ENCODE measurements at places on chromosomes 16 and 17.

- no peak for DNase-seq
Measured at GRCh38 chr17:7293159-7293558, 1.3 kb downstream of the YBX2 start.

GRCh38 chr17:75691801-75692626, 24.9 kb downstream of the SAP30BP start:
- no peak for DNase-seq

DNA sequence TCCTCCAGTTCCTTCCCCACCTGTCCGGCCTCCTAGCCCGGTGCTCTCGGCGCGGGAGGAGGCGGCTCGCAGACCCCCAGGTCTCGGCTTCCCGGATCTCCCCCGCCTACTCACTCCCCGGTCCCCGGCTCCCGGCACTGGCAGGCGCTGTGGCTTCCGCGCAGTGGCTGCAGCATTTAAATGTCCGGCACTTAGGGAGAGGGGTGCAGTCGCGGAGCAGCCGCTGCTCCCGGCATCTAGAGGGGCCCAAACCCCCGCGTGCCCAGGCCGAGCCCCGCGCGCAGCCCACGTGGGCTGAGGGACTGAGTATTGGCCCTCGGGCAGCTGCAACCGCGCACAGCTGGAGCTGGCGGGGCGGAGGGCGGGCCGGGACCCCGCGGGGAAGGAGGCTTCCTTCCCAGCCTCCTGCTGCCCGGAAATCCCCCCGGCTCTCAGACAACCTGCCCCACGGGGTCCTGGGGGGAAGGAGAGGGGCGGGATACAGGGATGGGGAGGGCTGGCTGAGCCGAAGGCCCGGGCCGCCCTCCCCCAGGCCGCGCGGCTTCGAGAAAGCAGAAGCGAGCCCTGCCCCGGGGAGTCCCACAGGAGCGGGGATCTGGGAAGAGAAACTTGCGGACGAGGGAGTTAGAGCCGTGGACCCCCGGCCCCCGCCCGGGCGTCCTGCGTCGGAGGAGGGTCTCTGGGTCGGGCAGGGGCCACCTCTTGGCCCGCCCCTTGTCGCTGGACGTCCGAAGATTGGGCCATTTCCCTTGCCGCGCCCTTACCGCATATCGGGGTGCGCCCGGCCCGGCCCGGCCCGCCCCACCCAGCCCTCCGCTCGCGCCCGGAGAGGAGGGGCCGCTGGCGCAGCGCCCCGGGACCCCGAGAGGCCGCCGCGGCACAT, at the start of gene MMP25:
MMP25 (plus strand) TSS at position 804 of the 883 bp plus-strand sequence. CDS start 357 bp downstream, outside the sequence.
- DNase-seq = no peak

DNA sequence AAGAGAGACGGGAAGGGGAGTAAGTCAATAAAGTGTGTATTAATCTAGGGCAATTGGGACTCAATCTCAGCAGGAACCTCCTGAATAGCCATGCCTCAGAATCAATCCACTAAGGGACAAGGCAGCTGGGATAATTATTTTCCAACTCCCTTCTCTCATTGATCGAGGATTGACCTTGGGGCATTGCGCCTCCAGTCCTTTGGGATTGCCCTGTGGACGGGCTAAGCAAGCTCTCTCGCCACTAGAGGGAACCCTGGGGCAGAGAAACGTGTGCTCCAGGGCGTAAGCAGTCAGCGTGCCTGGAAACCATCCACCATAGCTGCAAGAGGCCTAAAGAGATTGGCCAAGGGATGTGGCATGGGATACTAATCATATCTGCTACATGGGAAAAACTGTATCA, 53.9 kb upstream of the ERCC4 start:
- DNase-seq = no peak

GRCh38 chr17:17710728-17711541, 29.7 kb downstream of the RAI1 start:
- no peak for DNase-seq

DNA sequence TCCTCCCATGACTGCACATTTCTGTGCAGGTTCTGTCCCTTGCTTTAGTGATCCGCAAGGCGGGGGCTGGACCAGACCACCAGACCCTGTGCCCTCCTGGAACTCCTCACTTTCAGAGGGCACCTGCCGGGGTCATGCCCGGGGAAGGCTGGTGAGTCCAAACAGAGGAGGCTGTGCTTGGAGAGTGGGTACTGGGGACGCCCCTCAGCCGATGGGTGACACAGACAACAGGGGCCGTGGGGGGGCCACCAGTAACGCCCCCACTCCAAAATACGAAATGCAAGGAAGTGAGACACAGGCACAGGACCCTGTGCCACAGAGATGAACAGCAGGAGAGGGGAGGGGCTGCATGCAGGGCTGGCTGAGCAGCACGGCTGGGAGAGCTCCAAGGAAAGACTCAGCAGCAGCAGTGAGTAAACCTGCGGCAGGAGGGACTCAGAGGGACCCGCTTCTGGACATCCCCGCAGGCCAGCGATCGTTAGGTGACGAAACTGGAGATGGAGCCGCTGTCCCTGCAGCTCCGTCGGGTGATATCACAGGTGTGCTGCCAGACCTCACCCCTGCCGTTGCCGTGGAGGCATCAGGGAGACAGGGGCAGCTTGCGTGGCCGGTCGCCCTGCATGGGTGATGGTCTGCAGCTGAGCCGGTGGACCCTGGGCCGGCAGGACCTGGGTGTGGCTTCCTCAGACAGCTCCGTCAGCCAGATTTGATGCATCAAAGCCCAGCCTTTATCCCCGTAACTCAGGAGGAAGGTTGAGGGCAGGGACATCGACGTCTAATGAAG, 71.2 kb upstream of the GNG13 start:
- no peak for DNase-seq

DNA sequence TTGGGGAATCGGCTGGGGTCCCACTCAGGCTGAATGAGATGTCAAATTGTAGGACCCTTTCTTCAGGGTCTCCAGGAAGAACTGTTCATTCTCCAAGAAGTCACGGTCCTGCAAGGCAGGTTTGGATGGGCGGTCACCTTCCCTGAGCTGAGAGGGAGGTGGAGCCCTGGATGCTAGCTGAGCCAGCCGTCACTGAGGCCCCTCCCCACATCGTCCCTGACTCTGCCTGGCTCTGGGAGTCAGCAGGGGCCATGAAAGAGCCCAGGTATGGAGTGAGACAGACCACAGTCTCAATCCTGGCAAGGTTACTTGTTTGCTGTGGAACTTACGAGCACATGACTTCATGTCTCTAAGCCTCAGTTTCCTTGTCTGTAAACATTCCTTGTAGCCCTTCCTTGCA, 6.0 kb upstream of the MRPL38 start:
- no peak for DNase-seq

DNA sequence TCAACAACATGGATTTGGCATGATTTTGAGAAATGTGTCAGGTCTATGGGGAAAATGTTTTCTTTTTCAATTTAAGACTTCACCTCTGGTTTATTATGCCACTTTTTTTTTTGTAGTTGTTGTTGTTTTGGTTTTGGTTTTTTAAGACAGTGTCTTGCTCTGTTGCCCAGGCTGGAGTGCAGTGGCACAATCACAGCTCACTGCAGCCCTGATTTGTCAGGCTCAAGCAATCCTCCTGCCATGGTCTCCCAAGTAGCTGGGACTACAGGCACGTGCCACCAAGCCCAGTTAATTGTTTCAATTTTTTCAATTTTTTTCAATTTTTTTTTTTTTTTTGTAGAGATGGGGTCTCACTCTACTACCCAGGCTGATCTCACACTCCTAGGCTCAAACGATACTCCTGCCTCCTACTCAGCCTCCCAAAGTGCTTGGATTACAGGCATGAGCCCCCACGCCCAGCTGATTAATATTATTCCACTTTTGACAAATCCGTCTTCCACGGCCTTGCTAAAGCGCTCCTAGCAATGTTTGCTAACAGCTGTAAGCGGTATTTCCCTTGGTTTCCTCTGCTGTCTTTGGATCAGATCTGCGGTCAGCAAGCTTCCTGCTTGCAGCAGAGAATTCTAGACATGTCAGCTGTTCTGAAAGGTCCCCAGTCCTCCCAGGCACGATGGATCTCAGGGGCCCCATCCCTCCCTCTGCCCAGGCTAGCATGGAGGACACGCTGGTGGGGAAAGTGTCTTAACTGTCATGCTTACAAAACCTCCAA, 7.0 kb upstream of the MILR1 start:
- no peak for DNase-seq

DNA sequence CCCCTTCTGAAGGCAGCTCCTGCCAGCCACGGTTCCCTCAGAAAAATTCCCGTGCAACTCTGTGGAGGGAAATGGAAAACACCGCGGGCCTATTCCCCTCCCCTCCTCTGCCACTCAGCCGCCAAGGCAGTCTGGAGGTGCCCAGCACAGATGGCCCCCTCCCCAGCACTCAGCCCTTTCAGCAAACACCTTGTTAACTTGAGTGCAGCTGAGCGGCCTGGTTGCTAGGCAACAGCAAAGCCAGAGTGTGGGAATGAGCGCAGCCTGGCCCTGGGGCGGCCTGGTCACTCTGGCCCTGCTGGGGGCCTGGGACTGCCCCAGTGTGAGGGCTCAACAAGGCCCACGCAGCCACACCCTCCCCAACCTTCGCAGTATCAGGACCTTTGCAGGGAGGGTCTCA, 32.8 kb downstream of the CACNA1G start:
- DNase-seq = no peak

DNA sequence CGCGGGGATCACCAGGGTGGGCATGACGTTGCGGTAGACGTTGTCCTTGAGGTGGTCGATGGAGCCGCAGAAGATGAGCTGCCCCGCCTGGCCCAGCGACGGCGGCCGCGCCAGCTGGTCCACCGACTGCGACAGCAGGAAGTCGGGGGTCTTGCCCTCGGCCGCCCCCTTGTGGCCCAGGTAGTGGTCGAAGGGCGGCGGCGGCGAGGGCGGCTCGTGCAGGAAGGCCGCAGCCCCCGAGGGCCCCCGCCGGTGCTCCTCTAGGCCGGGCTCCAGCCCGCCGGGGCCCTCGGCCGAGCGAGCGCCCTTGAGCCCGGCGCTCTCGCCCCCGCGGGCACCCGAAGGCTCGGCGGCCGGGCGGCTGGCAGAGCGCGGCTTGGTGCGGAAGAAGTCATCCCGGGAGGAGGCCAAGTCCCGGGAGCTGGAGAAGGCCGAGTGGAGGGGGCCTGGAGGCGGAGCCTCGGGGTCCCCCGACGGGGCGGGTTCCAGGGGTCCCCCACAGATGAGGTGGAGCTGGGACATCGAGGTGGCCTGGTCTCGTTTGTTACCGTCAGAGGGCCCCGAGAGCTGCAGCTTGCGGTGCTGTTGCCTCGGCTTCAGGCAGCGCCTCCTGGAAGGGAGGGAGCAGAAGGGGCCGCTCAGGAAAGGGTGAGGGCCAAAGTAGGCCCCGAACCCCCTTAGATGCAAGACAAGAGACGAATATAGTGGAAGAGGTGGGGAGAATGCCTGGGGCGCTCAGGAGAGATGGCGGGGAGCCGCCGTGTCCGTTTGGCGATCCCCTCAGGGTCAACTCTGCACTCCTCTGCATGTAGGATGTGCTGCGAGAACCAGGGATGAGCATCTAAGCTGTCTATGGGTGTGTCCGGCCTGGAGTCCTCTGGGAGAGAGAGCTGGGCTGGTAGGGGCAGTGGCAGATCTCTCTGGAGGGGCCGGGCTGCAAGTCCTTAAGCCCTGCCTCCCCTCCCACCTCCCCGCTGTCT, 8.8 kb downstream of the FAM171A2 start:
- peak; percentile 44 for DNase-seq

- peak; percentile 33 for DNase-seq
Measured at GRCh38 chr16:11914210-11915113, 1.3 kb downstream of the GSPT1 start.

DNA sequence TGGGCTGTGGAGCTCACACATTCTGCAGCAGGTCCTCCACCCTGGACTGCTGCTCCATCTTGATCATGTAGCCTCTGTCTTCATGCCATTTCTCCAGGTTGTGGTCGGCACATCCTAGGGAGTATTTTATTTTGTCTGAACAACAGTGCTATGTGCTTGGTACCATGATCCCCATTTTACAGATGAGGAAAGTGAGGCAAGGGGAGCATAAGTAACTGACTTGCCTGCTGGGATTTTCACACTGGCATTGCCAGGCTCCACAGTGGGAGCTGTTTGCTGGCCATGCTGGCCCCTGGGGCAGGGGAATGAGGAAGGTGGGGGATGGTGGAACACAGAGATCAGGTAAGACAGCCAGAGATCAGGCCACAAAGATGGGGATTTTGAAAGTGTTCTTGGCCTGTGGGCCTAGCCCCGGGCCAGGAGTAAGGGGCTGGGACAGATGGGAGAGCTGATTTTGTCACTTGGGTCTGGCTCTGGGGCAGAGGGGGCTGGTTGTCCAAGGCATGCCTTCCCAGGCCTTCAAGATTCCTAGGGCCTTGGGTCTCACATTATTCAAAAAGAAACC, 9.3 kb upstream of the ZNF500 start:
- DNase-seq = no peak

DNA sequence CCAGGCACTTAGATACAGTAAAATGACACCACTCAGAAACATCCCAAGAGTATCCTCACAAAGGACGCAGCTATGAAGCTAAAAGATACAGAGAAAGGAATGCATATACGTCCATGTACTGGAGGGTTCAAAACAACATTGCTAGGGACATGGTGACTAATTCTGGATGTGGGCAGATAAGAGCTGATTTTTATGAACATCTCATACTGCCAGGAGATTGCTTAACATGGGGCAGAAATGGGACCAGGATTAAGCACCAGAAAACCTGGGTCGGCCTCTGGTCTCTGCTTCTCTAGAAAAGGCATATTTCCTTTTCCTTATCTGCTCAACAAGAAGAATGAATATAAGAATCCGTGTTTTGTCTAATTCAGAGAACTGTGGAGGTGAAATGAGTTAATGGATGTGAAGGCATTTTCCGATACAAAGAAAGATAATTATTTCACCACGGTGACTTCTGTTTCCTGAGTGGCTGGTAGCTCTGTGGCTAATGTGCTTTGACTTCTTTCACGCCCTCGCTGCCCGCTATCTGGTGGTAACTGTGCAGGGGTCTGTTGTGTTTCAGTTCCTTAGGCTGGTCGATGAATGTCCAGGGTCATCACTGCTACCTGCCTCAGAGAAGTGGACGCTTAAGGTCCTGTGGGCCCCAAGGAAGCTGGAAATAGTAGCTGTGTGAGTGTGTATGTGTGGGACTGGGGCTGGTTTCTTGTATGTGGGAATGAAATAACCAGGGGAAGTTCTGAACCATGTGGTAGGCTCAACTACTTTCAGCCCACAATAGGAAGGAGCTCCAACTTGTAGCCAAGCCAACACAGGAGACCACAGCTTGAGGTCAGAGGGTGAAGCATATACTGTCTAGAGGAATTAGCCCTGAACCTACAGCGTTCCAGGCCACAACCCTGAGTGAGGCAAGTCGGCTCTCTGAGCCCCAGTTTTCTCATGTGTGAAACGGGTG, 15.8 kb upstream of the CCL5 start:
- no peak for DNase-seq

Measured in T-helper 2 cell (primary cell).